Effector memory CD8-positive, alpha-beta T cell (primary cell): ENCODE measurements at places on chromosomes 3 and 15.

DNA sequence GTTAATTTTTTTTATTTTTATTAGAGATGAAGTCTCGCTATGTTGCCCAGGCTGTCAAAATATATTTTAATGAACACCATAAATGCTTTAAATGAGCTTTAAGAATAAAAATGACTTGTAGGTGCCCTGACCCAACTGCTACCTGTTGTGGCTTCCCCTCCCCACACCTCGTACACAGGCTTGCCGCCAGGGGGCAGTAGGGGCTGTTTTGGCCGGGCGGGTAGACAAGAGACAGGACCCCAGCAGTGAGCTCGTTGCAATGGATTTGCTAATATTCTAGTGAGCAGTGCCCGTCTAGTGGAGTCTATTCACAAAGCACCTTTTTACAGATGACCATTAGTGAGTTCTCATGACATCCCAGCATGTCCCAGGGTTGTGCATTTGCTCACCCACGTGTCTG lies 418.1 kb downstream of the OCA2 start:
- H3K27ac ChIP-seq: no peak overlapping the region
- no peaks in the 10 kb centered on the region for H3K4me1 ChIP-seq
- H3K27me3 ChIP-seq: no peaks in the 10 kb centered on the region
- H3K36me3 ChIP-seq: no peaks in the 10 kb centered on the region
- no peak for DNase-seq
- no peak overlapping the region for H3K4me3 ChIP-seq

- peaks cover 10% of the 10 kb centered on the region for H3K27me3 ChIP-seq
- H3K27ac ChIP-seq: no peak overlapping the region
- H3K4me1 ChIP-seq: no peaks in the 10 kb centered on the region
- H3K36me3 ChIP-seq: no peaks in the 10 kb centered on the region
These were observed 119.3 kb upstream of the BFSP2 start for GRCh38 chr3:133280586-133280985.

DNA sequence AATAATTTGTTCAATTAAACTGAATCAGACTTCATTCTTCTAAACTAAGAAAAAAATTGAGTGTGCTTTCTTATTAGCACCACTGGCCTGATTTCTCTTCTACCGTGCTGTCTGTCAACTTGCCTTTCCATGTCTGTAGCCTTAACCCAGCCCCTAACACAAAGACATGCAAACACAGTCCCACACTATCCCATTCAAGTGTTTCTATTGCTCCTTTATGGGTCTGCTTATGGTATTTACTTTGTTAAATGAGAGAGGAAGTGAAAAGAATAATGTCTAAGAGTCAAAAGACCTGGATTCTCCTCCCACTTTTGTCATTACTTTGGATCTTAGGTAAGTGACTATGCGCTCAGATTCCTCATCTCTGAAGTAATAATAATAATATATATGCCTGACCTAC lies 55.3 kb downstream of the GTF2E1 start:
- no peak overlapping the region for H3K4me3 ChIP-seq
- no peaks in the 10 kb centered on the region for H3K36me3 ChIP-seq
- no peaks in the 10 kb centered on the region for H3K4me1 ChIP-seq
- DNase-seq: no peak
- H3K27ac ChIP-seq: no peak overlapping the region
- peaks cover 11% of the 10 kb centered on the region for H3K27me3 ChIP-seq

GRCh38 chr3:30602946-30603345 lies 3.5 kb upstream of the TGFBR2 start:
- H3K4me3 ChIP-seq: no peak overlapping the region
- H3K4me1 ChIP-seq: peaks cover 26% of the 10 kb centered on the region
- no peaks in the 10 kb centered on the region for H3K27me3 ChIP-seq
- peaks cover 7% of the 10 kb centered on the region for H3K36me3 ChIP-seq
- DNase-seq: no peak
- H3K27ac ChIP-seq: no peak overlapping the region

DNA sequence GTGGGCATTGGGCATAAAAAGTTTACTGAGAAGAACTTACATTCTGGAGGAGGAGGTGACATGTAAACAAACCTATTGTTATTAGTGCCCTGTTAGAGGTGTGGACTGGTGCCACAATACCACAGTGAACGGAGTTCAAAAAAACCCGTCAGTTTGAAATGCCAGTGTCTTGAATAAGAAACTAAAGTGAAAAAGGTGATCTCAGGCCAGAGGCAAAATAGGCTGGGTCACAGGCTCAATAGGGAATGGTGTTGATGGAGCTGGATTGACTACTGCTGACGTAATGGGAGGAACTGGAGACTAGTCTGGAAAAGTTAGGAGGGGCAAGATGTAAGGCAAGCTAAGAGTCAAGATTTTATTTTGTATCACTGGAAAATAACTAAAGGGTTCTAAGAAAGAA lies 1.6 kb upstream of the DCBLD2 start:
- H3K27ac ChIP-seq: no peak overlapping the region
- DNase-seq: no peak
- no peak overlapping the region for H3K4me3 ChIP-seq
- peaks cover 3% of the 10 kb centered on the region for H3K36me3 ChIP-seq
- H3K4me1 ChIP-seq: peaks cover 8% of the 10 kb centered on the region

- no peaks in the 10 kb centered on the region for H3K27me3 ChIP-seq
- DNase-seq: no peak
- H3K4me3 ChIP-seq: peak overlapping the region; percentile 72
- H3K4me1 ChIP-seq: peaks cover 58% of the 10 kb centered on the region
- H3K27ac ChIP-seq: peak overlapping the region; percentile 98
These were observed 29.1 kb downstream of the IRAK2 start for GRCh38 chr3:10193692-10194327.

DNA sequence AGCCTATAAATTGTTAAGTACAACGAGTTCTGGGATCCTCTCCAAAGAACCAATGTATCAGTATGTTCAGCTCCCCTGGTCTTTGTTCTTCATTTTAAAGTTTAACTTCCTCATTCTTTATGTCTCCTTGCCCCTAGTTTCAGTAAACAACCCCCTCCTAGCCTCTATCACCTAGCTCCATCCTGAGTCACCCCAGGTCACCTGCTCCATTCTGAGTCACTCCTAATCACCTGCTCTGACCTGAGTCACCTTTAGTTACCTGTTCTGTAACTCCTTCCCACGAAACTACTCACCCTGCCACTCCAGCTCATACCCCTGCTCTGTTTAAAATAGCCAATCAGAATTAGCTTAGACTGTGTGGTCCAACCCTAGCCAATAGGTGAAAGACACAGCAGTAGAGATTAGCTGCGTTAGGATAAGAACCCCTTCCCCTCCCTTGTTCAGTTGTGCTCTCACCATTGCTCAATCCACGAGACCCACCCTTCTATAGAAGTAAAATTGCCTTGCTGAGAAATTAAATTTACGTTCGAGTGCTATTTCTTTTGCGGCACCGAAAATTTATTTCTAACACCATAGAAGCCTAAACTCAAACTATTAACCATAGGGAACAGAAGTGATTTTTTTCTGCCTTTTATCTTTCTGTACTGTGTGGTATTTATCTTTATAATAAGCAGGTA lies 245.0 kb upstream of the ADAMTS9 start:
- DNase-seq: no peak
- no peaks in the 10 kb centered on the region for H3K4me1 ChIP-seq
- H3K27ac ChIP-seq: no peak overlapping the region
- H3K4me3 ChIP-seq: no peak overlapping the region
- H3K27me3 ChIP-seq: no peaks in the 10 kb centered on the region
- H3K36me3 ChIP-seq: no peaks in the 10 kb centered on the region

- peaks cover 19% of the 10 kb centered on the region for H3K27me3 ChIP-seq
- no peak overlapping the region for H3K27ac ChIP-seq
- no peak overlapping the region for H3K4me3 ChIP-seq
- H3K36me3 ChIP-seq: no peaks in the 10 kb centered on the region
- H3K4me1 ChIP-seq: no peaks in the 10 kb centered on the region
These were observed 48.0 kb upstream of the FSTL1 start for GRCh38 chr3:120498556-120499346.

DNA sequence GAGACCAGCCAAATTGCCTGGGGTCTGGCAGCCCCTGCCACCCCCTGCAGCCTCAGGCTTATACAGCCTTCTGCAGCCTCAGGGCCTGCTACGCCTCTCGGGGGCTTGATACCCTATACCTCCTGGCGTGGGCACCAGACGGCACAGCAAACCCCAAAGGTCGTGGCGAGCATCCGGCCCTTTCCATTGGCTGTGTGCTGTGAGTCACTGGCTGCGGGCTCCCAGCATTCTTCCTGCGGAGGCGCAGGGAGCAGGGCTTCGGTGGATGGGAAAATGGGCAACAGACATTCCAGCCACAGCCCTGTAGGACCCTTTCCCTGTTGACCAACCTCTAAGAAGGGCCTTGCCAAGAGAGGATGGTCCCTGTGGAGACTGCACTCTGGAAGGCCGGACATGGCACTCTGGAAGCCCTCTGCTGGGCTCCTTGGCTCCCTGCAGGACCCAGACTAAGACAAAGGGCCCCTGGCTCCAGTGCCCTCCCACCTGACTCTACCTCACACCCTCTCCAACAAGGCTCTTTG lies 59.6 kb downstream of the ITGA11 start:
- H3K4me1 ChIP-seq: no peaks in the 10 kb centered on the region
- H3K27ac ChIP-seq: no peak overlapping the region
- peaks cover 37% of the 10 kb centered on the region for H3K27me3 ChIP-seq
- no peak overlapping the region for H3K4me3 ChIP-seq
- no peak for DNase-seq
- peaks cover under 1% of the 10 kb centered on the region for H3K36me3 ChIP-seq

- peaks cover 24% of the 10 kb centered on the region for H3K27me3 ChIP-seq
- no peaks in the 10 kb centered on the region for H3K36me3 ChIP-seq
- H3K27ac ChIP-seq: no peak overlapping the region
- H3K4me3 ChIP-seq: no peak overlapping the region
These were observed 66.4 kb downstream of the EXOG start for GRCh38 chr3:38562467-38562925.

DNA sequence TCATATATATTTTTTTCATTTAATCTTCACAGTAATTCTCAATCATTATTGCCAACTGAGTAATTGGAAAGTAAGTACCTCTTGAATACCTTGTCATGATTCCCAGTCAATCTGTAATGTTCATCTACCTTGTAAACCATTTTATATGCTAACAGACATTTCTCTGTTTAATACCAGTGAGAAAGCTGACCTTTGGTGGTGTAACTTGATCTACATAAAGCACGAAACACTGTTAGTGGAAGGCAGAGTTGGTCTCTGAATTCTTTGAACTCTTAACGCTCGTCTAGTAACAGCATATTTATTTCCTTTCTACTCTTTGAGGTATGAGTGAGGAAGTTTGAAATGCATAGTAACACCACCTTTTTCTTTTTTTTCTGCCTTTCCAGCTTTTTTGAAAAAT lies 59.5 kb downstream of the SLC25A26 start:
- no peak overlapping the region for H3K4me3 ChIP-seq
- H3K27me3 ChIP-seq: no peaks in the 10 kb centered on the region
- H3K36me3 ChIP-seq: no peaks in the 10 kb centered on the region
- peak overlapping the region; percentile 96 for H3K27ac ChIP-seq
- no peak for DNase-seq

GRCh38 chr3:49462222-49462621 lies 7.8 kb upstream of the DAG1 start:
- no peaks in the 10 kb centered on the region for H3K27me3 ChIP-seq
- DNase-seq: no peak
- H3K27ac ChIP-seq: peak overlapping the region; percentile 45
- H3K36me3 ChIP-seq: peaks cover 3% of the 10 kb centered on the region
- no peaks in the 10 kb centered on the region for H3K4me1 ChIP-seq
- no peak overlapping the region for H3K4me3 ChIP-seq

GRCh38 chr3:65819896-65820295 lies 218.8 kb downstream of the MAGI1 start:
- H3K27ac ChIP-seq: no peak overlapping the region

DNA sequence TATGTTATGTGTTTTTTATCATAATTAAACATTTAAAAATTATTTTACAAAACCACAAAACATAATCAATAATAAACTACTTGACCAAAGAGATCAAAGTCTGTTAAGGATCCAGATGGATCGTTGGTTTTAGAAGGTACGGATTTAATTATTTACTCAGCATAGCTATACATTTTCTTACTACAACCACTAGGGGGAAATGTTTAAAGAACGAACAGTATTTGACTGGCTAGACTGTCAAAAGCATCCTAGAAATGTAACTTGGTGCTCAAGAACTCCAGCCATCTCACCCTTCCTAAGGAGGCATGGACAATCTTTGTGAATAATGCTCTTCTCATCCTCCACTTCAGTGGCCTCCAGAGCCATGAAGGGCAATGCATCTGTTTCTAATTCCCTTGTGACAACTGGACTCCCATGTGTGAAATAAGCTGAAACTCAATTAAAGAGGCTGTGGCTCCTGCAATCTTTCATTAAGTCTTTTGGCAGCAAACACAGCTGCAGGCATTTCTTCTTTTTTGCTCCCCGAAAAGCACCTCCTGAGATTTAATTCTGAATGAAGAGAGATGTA lies 94.7 kb upstream of the TUSC7 start:
- H3K36me3 ChIP-seq: no peaks in the 10 kb centered on the region
- no peaks in the 10 kb centered on the region for H3K4me1 ChIP-seq
- H3K27ac ChIP-seq: no peak overlapping the region
- no peaks in the 10 kb centered on the region for H3K27me3 ChIP-seq

GRCh38 chr3:52439426-52440248 lies 5.3 kb downstream of the SEMA3G start:
- DNase-seq: no peak
- H3K27me3 ChIP-seq: peaks cover 7% of the 10 kb centered on the region
- H3K27ac ChIP-seq: no peak overlapping the region
- H3K4me3 ChIP-seq: no peak overlapping the region

DNA sequence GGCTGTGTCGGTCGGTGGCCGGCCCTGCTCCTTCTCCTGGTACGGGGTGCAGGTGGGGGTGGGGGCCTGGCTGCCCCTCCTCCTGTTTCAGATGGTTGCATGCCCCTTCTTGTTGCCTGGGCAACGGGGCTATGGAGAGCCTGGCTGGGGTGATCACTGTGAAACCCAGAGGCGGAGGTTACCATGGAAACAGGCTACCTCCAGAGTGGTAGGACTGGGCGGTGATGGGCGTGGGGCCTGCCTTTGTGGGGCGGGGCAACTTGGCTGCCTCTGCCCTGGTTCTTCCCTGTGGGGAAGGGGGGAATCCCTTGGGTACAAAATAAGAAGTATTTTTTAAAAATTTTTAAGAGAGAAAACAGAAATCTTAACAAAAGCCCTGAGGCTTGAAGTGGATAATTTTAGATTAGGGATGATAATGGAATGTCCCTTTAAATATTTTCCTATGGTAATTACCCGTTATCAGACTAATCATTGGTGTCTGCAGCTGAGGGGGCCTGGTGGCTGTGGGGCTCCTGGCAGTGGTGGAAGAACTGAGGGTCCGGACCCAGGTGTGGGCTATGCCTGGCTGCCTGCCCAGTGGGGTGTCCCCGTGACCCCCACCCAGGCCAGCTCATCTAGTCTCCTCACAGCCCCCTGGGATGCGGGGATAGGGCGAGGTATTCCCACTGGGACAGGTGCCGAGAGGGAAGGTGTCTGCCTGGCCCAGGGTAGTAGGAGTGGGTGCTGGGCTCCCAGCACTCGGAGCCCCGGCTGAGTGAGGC lies 32.5 kb downstream of the PLXNA1 start:
- no peaks in the 10 kb centered on the region for H3K27me3 ChIP-seq
- no peak for DNase-seq
- H3K36me3 ChIP-seq: peaks cover 4% of the 10 kb centered on the region

GRCh38 chr15:41630616-41631217 lies 29.5 kb upstream of the MGA start:
- no peak overlapping the region for H3K4me3 ChIP-seq
- no peaks in the 10 kb centered on the region for H3K4me1 ChIP-seq
- H3K36me3 ChIP-seq: no peaks in the 10 kb centered on the region
- no peak for DNase-seq
- H3K27me3 ChIP-seq: no peaks in the 10 kb centered on the region
- no peak overlapping the region for H3K27ac ChIP-seq

- peaks cover 5% of the 10 kb centered on the region for H3K36me3 ChIP-seq
- peaks cover 11% of the 10 kb centered on the region for H3K4me1 ChIP-seq
- no peak overlapping the region for H3K27ac ChIP-seq
- DNase-seq: no peak
These were observed 31.4 kb downstream of the GTF2E1 start for GRCh38 chr3:120773932-120774331.
